Activated CD8-positive, alpha-beta memory T cell treated with anti-CD3 and anti-CD28 coated beads for 24 hours (primary cell): ENCODE measurements at places on chromosomes 6 and 20.

DNA sequence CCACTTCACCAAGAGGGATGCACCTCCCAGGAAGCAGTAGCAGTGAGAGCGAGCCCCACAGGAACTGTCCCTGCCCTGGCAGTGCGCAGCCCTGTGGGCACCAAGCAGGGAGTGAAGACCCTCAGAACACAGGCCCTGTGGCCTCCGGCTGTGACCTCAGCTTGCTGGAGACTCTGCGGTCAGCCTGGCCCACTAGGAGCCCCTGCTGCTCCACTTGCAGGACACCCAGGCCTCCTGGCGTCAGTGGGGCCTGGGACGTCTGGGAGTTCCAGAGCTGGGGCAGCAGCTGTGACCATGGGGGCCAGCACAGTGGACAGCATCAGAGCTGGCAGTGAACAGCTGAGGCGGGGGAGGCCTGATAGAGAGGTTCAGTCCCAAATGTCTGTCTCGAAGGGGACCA is 28.3 kb downstream of the PXDC1 start:
- no peak for DNase-seq

DNA sequence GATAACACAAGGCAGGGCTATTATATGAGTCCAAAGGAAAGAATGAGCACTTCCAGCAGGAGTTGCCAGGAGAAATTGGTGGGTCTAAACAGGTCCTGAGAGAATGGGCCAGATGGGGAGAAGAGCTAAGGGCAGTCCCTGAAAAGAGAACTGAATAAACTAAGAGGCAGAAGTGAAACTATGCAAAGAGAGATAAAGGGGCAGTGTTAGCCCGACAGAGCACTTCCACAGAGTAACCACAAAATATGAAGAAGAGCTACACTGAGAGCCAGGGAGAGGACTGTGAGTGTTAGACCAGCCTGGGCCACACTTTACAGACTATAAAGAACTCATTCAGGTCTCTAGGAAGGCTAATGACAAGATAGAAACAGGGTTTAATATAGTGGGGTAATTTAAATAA is 43.8 kb downstream of the RALGAPA2 start:
- no peak for DNase-seq

- no peak for DNase-seq
These were observed 63.0 kb downstream of the ARID1B start for GRCh38 chr6:156840136-156840535.

DNA sequence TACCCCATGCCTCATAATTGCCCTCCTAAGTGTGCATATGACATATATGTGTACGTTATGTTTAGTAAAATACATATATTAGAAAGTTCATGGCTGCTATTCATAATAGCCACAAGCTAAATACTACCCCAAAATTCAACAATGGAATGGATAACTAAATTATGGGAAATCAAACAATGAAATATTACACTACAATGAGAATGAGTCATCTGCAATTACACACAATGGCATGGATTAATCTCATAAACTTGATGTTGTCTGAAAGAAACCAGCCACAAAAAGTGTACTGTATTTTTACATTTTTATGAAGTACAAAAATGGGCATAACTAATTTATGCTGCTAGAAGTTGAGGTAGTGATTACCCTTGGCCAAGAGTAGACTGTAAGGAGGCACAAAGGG is 477.0 kb downstream of the HAO1 start:
- DNase-seq: no peak

DNA sequence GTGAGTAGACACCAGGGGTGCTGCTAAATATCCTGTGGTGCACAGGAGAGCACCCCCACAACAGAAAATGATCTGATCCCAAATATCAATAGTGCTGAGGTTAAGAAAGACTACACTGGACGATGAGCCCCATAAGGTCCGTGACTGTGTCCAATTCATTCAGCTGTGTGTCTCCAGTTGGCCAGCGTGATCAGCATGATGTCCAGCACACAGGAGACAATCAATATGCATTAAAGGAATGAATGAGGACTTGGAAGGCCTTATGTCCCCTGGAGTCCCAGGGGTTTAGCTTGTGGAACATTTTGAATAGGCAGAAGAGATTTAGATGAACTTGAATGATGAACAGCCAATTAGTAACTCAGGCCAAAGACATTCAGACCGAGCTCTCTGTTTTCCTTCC is 6.3 kb downstream of the PPP1R16B start:
- no peak for DNase-seq

GRCh38 chr6:113015249-113015648 is 668.1 kb downstream of the RFPL4B start:
- no peak for DNase-seq

- peak; percentile 75 for DNase-seq
These were observed 51.8 kb upstream of the MYB start for GRCh38 chr6:135129136-135129856.

GRCh38 chr6:35478259-35478658 is 10.1 kb downstream of the RPL10A start:
- DNase-seq: no peak

GRCh38 chr20:40304119-40304613 is 384.9 kb downstream of the MAFB start:
- DNase-seq: no peak

GRCh38 chr6:161487694-161488093 is 213.8 kb upstream of the AGPAT4 start:
- no peak for DNase-seq

DNA sequence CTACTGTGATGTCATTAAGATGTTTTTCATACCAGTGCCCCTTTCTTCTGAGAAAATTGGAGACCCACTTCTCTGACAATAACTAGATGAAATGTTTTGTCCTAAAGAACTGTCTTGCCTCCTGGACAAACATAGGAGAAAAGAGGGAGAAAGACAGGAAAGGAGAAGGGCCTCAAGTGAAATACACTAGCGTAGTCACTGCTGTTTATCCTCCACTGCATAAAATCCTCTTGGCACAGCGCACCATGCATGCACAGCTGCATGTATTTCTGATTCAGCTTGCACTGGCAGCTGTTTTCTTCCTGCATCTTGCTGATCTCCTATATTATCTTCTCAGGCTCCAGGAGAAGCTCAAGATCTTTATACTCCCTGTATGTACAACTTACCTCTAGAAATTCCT is 158.0 kb upstream of the BMP5 start:
- no peak for DNase-seq

DNA sequence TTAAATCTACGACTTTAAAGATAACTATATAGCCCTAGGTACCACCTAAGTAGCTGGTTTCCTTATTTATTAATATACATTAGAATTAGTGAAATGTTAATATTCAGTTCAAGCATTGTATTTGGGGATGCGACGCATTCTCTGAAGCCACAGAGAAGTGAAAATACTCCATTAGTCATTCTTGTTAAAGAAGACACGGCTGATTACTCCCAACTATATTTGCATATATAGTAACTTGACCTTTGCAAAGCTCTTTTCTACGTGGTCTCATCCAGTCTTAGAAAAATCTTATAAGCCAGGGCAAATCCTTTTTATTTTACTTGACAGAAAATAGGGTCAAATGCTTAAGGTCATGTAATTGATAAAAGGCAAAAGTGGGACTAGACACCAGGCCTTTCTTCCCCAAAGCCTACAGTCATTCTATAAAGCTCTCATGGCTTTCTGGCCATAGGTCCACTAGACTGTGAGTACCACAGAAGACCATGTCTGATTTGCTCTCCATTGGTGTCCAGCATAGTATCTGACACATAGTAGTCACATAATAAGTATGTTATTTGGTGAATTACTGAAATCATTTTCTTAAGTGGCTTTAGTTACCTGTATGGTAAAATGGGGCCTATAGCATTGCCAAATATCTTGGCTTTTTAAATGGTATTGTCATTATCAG is 11.3 kb downstream of the ZHX3 start:
- no peak for DNase-seq

DNA sequence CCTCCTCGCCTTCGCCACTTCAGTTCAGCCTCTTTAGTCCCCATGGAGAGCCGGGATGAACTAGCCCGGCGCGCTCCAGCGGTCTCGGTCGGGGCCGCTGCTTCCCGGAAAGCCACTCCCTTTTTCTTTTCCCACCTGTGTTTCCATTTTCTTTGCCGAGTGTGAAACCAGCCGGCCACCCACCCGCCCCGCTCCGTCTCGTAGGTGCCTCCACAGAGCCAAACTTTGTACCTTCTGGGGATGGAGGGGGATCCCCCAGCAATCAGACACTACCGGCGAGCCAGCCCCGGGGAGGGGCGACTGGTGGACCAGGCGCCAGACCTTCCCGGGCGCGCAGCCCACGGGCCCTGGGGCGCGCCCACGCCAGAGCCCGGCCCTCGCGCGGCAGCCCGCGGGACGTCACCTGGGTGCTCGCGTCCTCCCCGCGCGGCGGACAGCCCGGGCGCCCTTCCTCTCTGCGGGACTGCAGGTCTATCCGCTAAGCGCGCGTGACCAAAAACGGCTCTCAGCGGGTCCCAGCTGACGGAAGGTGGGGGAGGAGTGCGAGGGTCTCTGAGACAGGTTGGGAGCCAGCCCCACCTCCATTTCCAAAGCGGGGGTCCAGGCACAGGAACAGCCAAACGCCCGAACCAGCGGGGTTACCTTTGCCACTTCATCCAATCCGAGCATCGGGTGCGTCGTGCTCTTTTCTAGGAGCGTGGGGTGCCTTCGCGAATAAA is at the start of gene MCHR2:
Gene MCHR2 (minus strand): TSS at position 691 of the 719 bp plus-strand sequence. CDS start 38,076 bp downstream, outside the sequence.
- no peak for DNase-seq

DNA sequence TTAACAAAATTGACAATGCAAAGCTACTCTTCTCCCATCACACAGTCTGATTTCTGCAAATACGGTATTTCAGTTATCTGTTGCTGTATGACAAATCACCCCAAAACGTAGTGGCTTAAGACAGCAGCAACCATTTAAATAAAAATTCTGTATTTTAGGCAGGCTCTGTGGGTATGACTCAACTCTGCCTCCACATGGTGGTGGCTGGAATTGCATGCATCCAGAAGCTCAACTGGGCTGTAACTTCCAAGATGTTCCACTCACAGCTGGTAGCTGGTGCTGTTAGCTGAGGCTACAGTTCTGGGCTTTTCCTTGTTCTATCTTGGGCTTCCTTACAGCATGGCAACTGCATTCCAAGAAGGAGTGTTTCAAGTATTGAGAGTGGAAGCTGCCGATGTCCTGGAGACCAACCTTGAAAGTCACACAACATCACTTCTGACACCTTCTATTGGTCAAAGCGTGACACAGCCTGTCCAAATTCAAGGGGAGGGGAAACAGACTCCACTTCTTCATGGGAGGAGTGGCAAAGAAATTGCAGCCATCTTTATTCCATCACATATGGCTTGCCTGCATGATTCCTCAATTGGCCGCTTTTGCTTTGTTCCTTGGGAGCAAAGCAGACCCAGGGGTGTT is 39.7 kb upstream of the TULP1 start:
- DNase-seq: peak; percentile 83

DNA sequence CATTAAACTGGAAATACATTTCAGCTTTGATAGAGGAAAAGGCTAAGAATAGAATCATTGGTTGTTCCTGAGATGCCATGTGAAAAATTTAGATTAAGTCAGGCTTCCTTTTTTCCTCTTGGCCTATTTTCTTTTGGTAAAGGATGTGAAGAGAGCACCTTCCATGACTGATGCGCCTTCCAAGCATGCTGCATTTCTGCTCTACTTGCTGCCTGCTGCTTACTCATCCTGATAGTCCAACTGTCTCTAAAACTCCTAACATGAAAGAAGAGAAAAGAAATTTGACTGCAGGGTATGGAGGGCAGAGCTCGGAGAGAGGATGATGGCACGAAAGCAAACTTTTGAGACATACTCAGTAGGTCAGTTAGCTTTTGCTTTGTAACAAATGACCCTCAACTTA is 28.8 kb downstream of the SNAP25 start:
- DNase-seq: no peak

GRCh38 chr20:4573564-4574355 is 147.9 kb upstream of the PRND start:
- DNase-seq: no peak

DNA sequence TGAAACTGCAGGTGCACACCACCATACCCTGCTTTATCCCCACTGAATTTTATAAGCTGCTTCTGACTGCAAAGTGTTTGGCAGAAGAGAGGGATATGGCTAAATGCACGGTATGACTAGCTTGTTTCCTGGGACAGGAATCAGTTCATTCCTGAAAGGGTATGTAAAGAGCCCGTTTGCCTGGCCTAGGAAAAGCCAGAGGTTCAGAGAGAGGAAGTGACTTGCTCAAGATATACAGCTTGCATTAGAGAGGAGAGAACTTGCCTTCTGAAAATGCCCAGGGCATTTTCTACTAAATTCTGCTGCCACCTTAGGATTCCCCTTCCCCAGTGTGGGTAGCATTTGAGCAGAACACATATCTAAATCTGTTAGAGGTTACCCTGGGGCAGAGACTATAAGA is 683 bp upstream of the GCNT2 start:
- DNase-seq: no peak

DNA sequence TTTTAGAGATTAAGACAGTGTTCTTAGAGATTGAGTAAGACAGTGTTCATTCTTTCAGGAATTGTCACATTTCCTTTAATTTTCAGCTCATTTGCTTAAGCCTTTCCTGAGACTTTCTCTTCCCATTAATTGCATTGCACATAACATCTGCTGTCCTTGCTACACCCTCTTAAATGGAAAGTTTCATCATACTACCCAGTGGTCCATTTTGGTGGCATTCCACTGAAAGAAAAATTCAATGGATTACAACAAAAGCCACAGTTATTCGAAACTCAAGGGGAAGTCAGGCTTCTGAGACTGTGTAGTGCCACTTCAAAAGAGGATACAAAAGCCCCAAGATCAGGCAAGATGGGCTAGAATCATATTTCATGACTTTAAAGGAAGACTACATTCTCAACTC is 64.0 kb downstream of the RSPO3 start:
- no peak for DNase-seq

- DNase-seq: no peak
These were observed 49.2 kb downstream of the RNGTT start for GRCh38 chr6:88914180-88914579.

DNA sequence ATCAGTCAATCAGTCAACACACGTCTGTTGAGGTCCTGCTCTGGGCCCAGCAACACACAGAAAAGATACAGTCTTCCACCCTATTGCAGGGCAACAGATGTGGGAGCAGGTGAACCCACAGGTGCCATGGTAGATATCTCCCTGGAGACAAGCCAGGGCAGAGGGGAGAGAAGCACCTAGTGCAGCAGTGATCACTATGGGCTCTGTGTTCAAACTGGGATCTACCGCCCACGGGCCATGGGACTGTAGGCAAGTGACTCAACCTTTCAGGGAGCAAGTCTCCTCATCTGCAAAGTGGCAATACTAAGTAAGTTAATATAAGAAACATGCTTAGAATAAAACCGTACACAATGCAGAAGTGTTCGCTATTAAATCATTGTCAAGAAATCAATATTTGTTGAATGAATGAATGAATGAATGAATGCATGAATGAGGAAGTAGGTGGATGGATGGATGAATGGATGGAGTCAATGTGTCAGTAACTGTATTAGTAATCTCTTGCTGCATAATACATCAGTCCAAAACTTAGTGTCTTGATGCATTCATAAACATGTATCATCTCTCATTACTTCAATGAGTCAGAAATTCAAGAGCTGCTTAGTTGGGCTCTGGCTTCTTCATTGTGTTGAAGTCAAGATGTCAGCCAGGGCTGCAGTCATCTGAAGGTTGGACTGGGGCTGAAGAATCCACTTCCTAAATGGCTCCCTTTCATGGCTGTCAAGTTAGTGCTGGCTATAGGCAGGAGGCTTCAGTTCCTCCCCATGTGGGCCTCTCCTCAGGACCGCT is 31.9 kb upstream of the NFATC2 start:
- DNase-seq: no peak

GRCh38 chr20:23122796-23123655 is 36.9 kb upstream of the CD93 start:
- no peak for DNase-seq
